H7 (cell line): ENCODE measurements at places on chromosomes 2 and 18.

- DNase-seq = no peak
These were observed 352.2 kb downstream of the EN1 start for GRCh38 chr2:118495290-118495689.

DNA sequence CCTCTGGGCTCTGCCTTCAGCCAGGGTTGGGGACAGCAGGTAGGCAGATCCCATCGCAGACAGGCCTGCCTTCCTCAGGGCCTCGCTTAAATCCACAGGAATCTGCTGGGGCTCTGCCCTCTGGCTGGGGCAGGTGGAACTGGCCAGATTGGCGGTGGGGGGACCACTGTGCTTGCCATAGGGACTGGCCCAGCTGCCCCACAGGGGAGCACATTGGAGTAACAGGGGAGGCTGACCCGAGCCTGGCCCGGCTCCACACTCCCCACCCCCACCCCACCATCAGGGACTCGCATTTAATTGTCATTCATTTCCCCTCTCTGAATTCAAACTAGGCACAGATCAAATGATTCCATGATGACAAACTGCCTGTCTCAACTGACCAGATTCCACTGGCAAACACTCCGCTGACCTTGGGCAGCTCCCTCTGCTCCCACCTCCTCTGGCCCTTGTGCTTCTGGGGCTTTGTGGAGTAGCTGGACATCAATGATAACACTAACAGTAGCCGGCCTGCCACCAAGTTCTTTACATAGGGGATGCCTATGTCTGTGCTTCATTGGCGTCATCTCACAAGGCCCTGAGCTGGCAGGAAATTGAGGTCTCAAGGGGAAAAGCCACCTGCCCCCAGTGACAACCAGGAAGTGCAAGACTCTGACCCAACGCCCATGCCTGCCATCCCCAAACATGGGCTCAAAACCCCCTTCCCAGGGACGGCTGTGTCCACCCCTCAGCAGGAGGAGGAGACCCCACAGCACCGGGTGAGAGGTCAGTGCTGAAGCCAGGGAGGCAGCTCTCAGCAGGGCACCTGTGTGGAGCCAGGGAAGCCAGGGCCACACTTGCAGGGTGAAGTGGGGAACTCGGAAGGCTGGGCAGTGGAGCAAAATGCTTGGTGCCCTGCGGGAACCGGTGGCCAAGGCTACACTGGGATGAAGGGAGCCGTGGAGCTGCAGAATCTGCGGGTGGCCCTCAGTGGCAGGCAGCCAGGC, 2.1 kb upstream of the B3GNT7 start:
- DNase-seq = peak; percentile 95

DNA sequence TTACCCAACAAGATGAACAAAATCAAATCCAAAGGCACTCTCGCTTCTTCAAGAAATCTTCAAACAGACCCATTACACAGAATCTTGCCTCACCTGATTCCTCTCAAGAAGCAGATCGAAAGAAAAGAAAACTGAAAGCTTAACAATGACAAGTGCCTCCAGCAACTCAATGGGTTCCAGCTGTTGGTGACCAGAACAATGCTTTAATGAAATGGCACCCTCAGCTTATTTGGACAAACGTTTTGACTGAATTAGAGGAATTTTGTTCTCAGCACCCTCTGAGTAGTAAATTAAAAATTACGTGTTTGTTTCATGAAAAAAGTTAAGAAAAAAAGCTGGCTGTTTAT, 211.0 kb downstream of the ZNF521 start:
- DNase-seq = no peak

- no peak for DNase-seq
These were observed 20.0 kb downstream of the ME2 start for GRCh38 chr18:50898919-50899318.

DNA sequence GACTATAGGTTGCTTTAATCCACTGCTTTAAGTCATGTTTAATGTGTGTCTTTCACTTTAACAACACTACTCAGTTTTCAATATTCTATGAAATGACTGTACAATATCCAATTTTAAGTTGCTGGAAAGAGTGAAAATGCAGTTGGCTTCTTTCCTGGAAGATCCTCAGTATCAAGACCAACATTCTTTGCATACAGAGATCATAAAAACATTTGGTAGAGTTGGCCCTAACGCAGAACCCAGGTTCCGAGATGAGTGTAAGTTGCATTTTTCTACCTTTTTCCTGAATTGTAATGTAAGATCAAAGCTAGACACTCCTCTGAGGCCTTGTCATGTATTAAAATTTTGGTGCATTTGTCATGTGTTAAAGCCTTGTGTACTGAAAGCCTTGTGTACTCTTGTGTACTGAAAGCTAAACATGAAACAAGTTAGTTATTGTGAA, 42.9 kb upstream of the TNFRSF11A start:
- DNase-seq = no peak

DNA sequence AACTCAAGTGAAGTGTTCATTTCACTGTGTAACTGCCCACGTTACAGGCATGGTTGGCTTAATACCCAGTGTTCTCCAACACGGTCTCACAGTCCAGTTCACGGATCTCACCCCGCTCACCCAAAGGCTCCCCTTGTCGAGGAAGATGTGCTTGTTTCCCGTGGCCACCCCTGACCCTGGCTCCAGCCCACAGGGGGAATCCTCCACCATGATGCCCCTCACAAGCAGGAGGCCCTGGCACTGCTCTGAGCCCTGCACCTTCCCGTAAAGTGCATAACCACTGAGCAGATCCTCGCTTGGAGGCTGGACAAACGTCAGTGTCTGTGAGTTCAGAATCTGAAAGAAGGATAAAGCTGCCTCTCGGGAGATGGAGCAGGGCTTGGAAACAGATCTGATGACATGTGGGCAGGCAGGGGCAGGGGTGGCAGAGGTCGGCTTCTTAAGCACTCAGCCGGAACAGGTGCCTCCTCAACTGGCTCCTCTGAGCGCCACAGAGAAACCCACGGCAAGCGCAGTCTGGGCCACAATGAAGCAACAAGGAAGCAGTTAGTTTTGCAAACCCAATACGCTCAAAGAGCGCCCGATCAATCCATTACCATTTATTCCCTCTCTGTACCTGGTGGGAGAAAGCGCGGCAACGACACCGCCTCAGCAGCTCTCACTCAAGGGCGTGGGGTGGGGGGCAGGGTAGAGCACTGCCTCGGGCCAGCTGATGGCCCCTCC, 17.6 kb downstream of the HDAC4 start:
- no peak for DNase-seq

- no peak for DNase-seq
These were observed 576.0 kb downstream of the ARHGAP15 start for GRCh38 chr2:143705108-143705707.

DNA sequence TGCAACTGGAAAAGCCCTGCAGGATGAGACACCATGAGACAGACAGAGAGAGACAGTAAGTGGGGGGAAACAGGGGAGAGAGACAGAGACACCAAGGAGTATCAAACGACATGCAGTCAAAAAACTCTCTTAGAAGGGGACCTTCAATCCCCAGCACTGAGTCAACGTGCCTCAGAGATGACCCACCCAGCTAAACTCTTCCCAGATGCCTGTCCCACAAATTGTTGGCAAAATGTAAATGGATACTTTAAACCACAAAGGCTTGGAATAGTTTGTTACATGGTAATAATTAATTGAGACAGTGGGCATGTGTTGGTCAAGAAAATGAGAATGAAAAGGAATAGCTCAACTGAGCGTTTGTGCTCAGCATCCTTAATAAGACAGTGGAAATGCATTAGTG, 98.3 kb downstream of the GRB14 start:
- DNase-seq = no peak

- no peak for DNase-seq
These were observed 40.6 kb upstream of the RIOK3 start for GRCh38 chr18:23412351-23412964.

DNA sequence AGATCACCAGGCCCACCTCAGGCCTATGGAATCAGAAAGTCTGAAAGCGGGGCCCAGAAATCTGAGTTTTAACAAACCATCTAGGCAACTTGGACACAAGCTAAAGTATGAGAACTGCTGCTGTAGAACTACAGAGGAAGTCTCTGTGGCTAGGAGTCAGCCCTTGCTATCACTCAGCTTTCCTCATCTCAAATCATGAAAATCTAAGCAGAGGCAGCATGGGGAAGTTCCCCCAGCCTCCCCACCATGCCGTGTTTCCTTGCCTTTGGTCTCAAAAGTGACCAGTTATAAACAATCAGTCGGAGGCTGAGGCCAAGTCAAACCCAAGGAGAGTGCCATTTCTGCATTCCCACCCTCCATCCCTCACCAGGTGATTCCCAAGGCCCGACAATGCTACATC, 404.7 kb downstream of the BCL11A start:
- no peak for DNase-seq

GRCh38 chr2:136013136-136013685, 27.8 kb upstream of the DARS1 start:
- DNase-seq = no peak

GRCh38 chr2:5235701-5236100, 456.5 kb upstream of the SOX11 start:
- no peak for DNase-seq

- no peak for DNase-seq
These were observed 121.1 kb upstream of the ACAA2 start for GRCh38 chr18:49934457-49934856.

GRCh38 chr2:113842919-113843736, 46.8 kb upstream of the ACTR3 start:
- no peak for DNase-seq

- DNase-seq = no peak
These were observed 8.2 kb downstream of the NFATC1 start for GRCh38 chr18:79403723-79404566.

GRCh38 chr18:906416-907114, 1.9 kb downstream of the ADCYAP1 start:
- DNase-seq = peak; percentile 78

DNA sequence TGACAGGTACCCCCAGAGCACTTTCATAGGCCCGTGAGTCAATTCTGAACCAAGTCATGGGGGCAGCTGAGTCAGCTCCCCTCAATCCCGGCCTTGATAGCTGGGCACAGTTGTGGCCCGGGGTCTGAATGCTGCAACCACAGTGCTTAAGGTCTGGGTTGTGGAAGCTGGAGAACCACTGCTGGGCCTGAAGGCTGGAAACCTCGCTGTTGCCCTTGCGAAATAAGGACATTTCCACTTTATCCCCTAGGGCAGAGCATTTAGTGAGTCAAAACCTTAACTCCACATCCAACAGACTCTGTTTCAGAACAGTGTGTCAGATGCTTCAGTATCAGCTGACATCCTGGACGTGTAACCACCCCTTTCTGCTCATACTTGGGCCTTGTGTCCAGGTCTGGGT, 58.6 kb downstream of the SP110 start:
- no peak for DNase-seq

- DNase-seq = no peak
These were observed 321.2 kb upstream of the CXCR4 start for GRCh38 chr2:136439064-136439676.

- DNase-seq = peak; percentile 89
These were observed 47.8 kb upstream of the MAPRE3 start for GRCh38 chr2:26922405-26923188.

- no peak for DNase-seq
These were observed 243.7 kb downstream of the LTBP1 start for GRCh38 chr2:33190393-33190937.

GRCh38 chr2:85852937-85853498, 35.8 kb downstream of the ST3GAL5 start:
- no peak for DNase-seq

GRCh38 chr2:112243233-112243632, 11.6 kb downstream of the ZC3H8 start:
- no peak for DNase-seq

- no peak for DNase-seq
These were observed 5.1 kb downstream of the HNMT start for GRCh38 chr2:137969418-137969765.

GRCh38 chr2:226601881-226602662, 197.5 kb downstream of the IRS1 start:
- no peak for DNase-seq

GRCh38 chr18:79924814-79925731, 26.4 kb downstream of the SLC66A2 start:
- DNase-seq = peak; percentile 67

GRCh38 chr2:207044379-207045362, 105.4 kb downstream of the CPO start:
- no peak for DNase-seq

GRCh38 chr2:214740867-214741395, 68.6 kb downstream of the BARD1 start:
- DNase-seq = no peak

DNA sequence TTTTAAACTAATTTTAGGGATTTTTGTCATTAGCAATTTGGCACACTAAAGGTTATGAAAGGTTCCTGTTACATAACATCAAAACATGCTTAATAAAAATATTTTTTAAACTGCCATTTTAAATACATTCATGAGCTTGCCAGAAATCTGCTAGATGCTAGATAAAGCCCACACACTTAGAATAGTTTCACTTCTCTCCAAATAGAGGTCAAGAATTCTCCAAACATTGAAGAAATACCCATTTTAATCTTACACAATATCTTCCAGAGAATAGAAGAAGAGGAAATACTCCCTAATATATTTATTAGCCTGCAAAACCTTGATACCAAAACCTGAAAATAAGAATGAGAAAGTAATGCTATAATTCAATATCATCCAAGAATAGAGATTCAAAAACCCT, 247.5 kb downstream of the PTH2R start:
- DNase-seq = no peak

- DNase-seq = peak; percentile 33
These were observed 669.6 kb upstream of the VRK2 start for GRCh38 chr2:57376985-57377384.

DNA sequence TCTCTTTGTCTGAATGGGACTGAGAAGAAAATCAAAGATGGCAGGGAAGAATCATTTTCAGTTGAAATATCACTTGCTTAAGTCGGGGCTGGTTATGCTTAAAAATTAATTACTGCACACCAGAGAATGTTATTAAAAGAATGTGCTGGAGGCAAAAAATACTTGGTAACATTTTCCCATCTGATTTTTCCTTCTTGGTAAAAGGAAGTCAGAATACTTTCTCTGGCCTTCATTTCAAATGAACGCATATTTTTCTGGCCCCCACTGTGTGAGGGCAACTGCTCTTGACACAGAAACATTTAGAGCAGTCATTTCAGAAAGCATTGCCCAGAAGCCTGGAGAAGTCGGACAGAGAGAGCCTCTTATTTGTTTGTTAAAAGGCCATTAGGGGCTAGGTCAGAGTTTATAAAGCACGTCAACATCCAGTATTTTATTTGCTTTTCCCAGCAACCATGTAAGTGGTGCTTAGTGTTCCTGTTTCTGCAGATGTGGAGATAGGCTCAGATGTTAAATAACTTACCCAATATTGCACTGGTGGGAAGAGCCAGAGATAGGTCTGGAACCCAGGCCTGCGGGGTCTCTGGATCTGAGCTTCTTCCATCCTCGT, 32.9 kb upstream of the LYPD6B start:
- no peak for DNase-seq

GRCh38 chr2:11708106-11708505, 38.1 kb upstream of the NTSR2 start:
- DNase-seq = no peak
